ENCODE measurements at places on chromosomes 6 and 20.

- no peak for DNase-seq
These were observed 193.4 kb downstream of the SYNDIG1 start for GRCh38 chr20:24662752-24663365.

DNA sequence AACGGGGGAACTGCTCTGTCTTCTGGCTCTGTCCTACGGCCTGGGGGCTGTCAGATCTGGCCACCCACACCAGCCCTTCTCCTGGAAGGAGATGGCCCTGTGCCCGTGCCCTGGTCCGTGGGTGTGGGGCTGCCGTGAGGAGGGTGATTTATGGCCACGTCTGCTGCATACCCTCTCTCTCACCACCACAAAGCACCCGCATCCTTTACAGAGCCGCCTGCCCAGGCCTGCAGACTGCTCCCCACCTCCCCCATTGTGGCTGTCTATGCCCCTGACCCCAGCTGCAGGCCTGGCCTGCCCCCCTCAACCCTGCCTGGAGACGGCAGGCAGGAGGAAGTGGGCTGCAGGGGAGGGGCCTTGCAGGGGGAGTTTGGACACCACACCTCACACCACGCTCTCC, 72.7 kb upstream of the GATA5 start:
- DNase-seq, result no peak

DNA sequence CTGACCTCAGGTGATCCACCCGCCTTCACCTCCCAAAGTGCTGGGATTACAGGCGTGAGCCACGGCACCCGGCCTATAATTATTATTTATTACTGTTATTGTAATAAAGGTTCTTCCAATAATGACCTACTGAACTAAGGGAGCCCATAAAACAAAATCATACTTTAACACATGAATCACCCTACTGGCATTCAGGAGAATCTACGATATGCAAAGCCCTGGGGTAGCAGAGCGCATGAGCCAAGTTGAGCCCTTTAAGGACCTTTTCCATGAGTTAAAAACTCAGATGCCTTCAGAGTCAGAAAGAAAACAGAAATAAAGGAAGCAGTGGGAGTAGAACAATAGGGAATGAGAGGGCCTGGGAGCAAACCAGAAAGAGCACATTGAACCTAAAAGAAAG, 41.5 kb downstream of the SNRPB start:
- DNase-seq, result no peak

- no peak for DNase-seq
These were observed 6.0 kb upstream of the RIPPLY2 start for GRCh38 chr6:83847179-83847578.

- DNase-seq, result no peak
These were observed 4.3 kb downstream of the GFRA4 start for GRCh38 chr20:3658716-3659491.

- DNase-seq, result no peak
These were observed 463.7 kb downstream of the CDC5L start for GRCh38 chr6:44851176-44851575.

DNA sequence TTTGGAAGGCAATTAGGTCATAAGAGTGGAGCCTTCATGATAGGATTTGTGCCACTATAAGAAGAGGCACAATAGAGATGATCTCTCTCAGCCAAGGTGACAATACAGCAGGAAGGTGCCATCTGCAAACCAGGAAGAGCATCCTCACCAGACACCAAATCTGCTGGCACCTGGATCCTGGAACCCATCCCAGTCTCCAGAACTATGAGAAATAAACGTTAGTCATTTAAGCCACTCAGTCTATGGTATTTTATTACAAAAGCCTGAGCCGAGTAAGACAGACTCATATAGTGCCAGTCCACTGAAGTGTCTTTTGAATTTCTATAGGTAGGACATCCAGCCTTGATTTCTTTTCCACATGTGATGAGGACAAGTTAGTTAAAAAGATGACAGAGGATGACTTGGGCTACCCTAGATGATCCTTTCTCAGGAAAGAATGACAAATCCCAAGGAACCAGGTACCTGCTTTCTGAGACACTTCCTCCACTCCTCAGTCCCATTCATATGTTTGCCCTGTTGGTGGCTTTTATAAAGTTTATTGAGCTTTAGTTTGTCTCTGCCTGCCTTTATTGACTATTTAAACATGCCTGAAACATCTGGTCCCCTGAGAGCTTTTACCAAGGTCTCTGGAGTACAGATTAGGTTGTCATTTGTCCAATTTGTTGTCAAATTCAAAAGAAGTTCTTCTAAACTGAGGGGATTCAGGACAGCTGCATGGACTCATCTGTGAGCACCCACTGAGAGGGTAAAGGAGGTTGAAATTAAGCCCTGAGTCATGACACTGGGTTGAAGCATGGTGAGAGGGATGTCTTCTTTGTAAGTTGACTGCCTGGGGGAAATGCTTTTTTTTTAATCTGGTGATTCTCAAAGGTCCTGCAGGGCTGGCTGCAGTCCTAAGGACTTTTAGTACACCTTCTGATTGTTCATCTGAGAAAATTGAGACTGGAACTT, 165.0 kb upstream of the PLCB4 start:
- no peak for DNase-seq

GRCh38 chr20:51503376-51503775, 39.1 kb downstream of the NFATC2 start:
- no peak for DNase-seq

- peak; percentile 81 for DNase-seq
These were observed 12.5 kb downstream of the PRDM1 start for GRCh38 chr6:106098383-106099234.

DNA sequence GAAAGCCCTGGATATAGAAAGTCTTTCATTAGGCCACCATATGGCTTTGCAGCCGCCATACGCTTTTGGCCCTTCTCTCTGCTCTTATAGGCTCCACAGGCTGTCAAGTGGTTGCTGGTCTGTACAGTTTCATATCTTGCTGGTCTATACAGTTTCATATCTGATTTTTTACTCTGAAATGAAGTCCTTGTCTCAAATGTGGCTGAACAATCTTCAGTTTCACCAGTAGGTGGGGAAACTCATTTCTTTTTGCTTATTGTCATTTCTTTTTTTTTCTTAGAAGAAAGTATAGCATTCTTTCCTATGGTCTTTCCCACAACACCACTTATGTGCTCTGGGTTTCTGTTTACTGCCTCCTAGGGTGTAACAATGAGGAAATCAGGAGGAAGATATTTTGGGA, 771.4 kb upstream of the MMS22L start:
- no peak for DNase-seq

DNA sequence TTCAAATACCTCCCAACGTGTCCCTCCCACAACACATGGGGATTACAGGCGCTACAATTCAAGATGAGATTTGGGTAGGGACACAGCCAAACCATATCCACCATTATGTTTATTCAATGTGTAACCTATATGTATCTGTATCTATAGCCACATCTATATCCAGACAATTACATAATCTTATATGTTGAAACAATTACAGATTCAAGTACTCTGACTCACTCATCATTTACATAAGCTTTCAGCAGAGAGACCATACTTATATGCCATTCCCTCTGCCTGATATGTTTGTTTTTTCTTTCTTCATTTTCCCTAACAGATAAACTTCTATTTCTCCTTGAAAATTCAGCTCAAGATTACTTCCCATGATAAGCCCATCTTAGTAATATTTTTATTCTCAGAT, 163.6 kb downstream of the LAMA2 start:
- no peak for DNase-seq

GRCh38 chr6:142693441-142693840, 251.5 kb downstream of the HIVEP2 start:
- DNase-seq, result no peak

- DNase-seq, result no peak
These were observed 66.0 kb upstream of the TXNDC5 start for GRCh38 chr6:7976485-7977056.

- no peak for DNase-seq
These were observed 125.3 kb downstream of the ATXN1 start for GRCh38 chr6:16635810-16636602.

GRCh38 chr6:153146413-153146812, 15.3 kb upstream of the RGS17 start:
- DNase-seq, result no peak

DNA sequence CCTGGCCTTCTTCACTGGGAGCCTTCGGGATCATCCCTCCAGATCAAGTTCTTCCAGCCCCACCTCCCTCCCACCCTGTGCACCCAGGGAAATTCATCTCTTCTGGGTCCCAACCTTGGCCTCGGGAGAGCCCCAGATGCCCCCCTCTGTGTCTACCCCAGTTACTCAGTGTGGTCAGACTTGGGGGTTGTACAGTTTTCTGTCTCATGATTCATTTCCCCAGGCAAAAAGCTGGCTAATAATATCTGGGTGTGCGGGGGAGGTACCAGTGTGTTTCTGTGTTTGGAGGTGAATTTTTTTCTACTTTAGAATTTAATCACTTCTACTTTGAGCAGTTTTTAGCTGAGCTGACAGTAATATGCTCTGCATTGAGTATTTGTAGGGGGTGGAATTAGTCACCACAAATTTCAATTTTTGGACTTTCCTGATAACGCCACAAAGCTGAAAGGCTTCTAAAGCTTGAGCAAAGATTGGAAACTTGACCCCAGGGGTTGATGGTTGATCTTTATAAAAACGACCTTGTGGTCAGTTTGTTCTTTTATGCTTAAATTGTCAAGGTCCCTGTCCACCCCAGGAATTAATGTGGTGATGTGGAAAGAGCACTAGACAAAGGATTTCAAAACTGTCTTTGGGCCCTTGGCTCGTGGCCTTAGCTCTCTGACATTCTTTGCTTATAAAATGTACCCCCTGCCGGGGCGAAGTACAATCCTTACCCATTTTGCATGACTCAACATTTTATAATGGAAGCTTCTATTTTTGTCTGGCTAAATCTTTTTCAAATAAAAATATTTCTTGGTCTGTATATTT, 284.7 kb upstream of the TAB2 start:
- DNase-seq, result peak; percentile 59

DNA sequence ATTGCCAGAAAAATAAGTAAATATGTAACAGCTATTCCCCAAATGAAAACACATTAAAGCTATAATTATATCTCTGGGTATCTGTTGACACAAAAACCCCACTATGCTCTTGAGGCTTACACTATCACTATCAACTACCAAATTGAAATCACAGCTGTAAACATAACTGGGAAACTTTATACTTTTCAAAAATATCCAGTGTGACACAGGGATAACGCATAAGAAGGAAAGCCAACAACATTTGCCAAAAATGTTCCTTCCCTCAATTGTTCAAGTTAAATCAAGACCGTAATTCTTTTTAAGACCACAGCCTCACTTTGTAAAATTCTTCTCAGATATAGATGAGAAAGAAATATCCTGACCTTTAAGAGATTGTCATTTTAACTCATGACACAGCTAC, 3.1 kb downstream of the ZHX3 start:
- DNase-seq, result no peak

DNA sequence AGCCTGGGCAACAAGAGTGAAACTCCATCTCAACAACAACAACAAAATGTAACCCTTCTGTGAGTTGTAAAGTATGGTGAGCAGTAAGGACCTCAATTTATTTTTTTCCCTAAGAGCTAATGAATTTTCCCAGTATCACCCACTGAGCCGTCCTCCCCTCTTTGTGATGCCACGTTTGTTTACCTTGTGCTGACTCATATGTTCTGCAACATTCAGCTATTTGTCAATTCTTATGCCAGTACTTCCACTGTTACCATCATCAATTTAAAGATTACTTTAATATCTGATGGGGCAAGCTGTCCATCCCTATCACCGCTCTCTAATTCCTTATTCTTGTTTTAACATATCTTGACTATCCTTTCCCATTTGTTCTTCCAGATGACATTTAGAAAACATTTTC, 37.5 kb downstream of the MAK start:
- no peak for DNase-seq

- DNase-seq, result no peak
These were observed 95.6 kb downstream of the TOX2 start for GRCh38 chr20:44010162-44010704.

DNA sequence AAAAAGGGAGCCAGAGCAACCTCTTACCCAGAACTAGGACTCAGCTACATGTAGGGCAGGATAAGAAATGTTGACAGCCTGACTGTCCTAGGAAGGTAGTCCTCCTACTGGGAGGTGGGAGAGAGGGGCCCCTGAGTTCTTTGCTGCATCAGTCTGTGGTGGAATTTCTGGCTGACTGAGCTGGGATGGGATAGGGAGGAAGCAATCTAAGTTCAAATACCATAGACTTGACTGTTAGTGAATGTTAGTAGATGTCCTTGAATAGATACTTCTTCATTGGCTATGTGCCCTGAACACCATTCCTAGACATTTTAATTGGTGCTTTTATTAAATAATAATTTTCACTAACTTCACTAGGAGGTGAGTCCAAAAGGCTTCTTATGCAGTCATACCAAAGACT, 1343.6 kb upstream of the CITED2 start:
- DNase-seq, result no peak

DNA sequence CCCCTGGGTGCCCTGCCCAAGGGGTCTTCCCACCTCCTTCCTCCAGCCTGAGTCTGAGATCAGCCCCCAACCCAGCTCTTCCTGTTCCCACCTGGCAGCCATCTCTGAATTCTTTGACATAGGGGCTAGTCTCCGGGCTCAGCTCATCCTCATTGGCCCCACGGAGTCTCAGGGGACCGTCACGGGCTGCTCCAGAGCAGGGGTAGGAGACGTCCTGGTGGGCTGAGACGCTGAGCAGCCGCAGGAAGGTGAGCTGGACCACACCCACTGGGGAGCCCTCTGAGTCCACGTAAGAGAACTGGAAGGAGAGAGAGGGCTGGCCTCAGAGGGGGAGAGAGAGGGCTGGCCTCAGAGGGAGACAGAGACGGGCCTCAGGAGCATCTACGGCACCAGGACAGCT, 28.1 kb downstream of the COL11A2 start:
- no peak for DNase-seq

DNA sequence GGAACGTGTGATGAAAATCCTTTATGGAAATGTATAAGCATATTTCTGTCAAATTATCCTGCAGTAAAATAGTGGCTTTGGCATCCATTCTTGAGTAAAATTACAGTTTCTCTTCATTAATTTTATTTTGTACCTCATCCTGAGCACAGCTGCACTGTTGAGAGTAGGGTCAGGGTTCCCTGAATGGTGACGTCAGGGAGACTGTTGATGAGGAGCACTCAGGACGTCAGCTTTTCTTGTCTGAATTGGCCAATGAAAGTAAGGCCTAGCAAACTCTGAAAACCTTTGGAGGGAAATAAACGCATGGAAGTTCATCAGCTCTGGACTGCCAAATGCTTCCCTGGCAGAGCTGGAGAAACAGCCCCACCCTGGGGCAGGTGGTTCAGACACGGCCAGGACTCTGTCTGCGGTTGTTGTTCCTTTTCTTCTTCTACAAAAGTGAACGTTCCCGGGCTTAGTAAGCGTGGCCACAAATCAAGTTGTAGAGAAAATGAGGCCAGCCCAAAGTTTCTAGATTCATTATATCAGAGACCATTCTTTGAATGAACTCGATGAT, 179.7 kb upstream of the EXOC2 start:
- no peak for DNase-seq

DNA sequence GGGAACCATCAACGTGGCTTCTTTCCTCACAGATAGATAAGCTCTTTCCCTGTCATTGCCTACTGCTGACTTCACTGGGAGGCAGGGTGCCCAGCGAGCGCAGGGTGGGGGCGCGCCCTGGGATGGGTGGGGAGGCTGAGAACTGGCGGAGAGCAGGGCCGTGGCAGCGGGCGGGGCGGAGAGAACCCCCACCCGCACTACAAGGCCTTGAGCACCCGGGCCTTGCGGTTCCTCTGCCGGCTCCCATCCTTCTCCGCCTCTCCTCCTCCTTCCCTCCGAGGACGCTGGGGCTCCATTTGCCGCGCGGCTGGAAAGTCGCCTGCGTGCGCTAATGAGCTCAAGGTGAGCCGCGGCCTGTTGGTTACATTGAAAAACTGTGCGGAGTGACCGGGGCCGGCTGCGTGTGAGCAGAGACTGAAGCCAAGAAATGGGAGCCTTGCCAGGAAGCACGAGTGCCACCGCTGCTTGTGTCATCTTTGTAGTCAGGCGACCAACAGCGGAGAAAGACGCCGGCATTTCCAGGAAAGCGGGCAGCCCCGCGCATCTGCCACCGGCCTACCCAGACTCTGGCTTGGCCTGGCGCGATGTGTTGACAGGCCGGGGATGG, 963.5 kb upstream of the SLC35B3 start:
- no peak for DNase-seq

Measured in activated CD4-positive, alpha-beta T cell treated with anti-CD3 and anti-CD28 coated beads for 4 hours (primary cell).